ENCODE measurements at places on chromosomes 2 and 18. TPM values are rescaled to one million over a fixed set of nuclear protein-coding genes. Genes with fewer than 3 reads are reported as not detected.
A peak's percentile ranks its signal among the peaks of the same experiment; 100 is the strongest.

DNA sequence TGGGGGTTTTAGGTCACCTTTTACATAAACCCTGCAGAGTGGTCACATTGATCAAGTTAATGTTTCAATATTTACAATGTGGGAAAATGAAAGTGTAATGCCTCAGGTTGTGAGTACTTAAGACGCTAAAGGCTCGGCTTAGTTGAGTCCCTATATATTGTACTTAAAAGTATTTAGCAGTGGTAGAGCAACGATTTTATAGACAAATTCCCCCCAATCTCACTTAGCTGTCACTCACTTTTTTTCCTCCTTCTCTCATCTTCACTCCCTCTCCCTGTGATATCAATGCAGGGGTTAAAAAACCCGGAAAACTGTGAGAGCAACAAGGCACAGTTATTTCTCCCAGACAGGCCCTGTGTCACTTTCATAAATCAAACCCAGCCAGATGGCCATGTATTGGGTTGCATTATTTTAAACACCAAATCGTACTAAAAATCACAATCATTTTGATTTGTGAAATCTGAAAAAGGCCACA, 5.4 kb downstream of the POU3F3 start:
- DNase-seq = no peak

- peak; percentile 52 for DNase-seq
Observed at GRCh38 chr2:136281281-136282114, 163.5 kb upstream of the CXCR4 start.

- no peak for DNase-seq
Observed at GRCh38 chr2:16387461-16387984, 278.1 kb downstream of the CYRIA start.

DNA sequence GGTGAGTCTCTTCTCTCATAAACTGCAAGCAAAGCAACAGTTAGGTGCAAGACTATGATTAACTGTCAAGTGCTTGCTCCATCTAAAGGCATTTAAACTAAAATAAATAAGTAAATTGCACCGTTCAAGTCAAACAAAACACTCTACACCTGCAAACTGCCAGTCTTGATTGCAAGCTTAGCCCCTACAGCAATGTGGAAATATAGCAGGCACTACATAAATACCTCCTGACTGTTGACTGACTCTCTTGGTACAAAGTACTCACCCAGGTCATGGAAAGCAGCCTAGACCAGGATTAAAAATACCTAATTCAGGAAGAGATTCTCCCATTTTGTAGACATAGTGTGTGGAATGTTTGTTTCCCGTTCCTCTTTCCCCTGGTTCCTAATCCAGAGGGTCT, 176.6 kb upstream of the KLHL29 start:
- no peak for DNase-seq

- DNase-seq = no peak
Observed at GRCh38 chr2:231542136-231542535, 11.9 kb upstream of the NMUR1 start.

INPP5D gene
- total RNA-seq = 141 TPM

IL36B gene
- not detected for total RNA-seq

DAW1 gene
- total RNA-seq = not detected

All from CD4-positive, alpha-beta T cell (primary cell).